ENCODE measurements at places on chromosomes 2 and 18.

DNA sequence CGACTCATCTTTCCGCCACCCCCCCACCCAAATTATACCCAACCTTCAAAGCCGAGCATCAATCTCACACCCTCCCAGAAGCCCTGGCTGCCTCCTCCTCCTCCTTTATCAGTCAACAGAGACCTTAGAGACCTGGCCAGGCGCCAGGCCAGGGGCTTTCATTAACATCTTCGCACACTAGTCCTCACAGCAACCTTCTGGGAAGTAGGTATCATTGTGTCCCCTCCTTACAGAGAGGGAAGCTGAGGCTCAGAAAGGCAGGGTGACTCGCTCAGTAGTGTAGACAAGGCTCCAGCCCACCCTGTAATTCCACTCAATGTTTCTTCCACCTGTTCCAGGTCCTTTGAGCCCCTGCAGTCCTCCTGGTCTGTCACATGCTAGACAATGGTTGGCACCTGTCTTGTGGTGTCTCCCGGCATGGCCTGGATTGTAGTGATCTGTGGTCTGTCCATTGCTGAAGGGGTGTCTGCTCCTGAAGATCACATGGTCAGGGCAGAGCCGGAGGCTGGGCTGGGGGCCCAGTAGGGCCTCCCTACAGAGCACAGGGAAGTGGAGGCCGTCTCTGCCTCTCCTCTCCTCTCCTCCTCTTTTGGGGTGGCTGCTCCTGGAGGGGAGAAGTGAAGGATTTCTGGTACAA, 36.0 kb downstream of the KLHL29 start:
- no peak for DNase-seq

DNA sequence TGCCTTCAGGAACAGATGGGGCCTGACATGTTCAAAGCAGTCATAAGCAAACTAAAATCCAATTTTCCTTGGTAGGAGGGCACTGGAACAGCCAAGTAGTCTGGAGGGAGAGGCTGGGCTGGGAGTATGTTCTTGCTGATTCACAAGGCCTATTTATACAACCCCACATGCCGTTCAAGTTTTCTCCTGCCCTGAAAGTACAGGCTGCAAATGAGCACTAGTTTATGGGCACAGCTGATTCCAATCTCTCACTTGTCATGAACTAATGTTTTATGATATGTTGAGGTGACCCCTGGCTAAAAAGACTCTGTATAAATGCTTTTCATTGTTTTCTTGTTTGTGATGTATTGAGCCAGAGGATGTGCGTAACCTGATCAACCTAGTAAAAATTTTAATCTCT, 183.4 kb upstream of the SRD5A2 start:
- no peak for DNase-seq

DNA sequence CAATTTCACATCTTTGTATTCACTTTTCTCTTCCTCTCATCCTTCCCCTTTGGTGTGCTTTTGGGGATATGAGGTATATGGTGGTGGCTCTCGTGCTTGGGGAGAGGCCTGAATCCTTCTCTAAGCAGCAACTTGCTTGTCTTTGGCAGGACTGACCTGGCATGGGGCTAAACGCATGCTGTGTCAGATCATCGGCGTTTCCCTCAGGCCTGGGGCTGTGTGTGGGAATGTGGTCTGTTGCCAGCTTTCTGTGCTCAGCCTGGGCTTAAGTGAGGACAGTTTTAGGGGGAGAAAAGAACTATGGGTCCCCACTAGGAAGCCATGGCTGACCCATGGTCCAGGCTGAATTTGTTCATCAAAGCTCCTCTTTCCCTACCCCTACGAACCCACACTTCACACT, 60.7 kb downstream of the TET3 start:
- no peak for DNase-seq

GRCh38 chr18:78477840-78478239, 501.8 kb upstream of the SALL3 start:
- DNase-seq = no peak

GRCh38 chr2:199997296-199997695, 41.9 kb downstream of the MAIP1 start:
- DNase-seq = no peak

DNA sequence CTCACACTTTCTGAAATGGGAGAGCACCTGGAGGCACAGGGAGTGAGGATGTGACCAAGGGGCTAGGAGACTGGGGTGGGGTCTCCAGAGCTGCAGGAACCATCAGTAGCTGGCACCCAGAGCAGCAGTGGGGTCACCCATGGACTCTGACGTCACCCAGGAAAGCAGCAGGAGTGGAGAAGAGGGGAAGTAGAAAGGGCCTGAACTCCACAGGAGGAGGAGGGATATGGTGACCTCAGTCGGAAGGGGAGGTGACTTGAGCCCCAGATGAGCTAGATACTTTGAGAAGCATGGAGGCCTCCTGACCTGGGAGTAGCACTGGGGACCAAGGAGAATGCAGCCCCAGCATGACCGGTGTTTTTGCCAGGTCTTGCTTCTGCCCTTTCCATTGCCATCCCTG, 8.8 kb downstream of the NMUR1 start:
- DNase-seq = no peak

DNA sequence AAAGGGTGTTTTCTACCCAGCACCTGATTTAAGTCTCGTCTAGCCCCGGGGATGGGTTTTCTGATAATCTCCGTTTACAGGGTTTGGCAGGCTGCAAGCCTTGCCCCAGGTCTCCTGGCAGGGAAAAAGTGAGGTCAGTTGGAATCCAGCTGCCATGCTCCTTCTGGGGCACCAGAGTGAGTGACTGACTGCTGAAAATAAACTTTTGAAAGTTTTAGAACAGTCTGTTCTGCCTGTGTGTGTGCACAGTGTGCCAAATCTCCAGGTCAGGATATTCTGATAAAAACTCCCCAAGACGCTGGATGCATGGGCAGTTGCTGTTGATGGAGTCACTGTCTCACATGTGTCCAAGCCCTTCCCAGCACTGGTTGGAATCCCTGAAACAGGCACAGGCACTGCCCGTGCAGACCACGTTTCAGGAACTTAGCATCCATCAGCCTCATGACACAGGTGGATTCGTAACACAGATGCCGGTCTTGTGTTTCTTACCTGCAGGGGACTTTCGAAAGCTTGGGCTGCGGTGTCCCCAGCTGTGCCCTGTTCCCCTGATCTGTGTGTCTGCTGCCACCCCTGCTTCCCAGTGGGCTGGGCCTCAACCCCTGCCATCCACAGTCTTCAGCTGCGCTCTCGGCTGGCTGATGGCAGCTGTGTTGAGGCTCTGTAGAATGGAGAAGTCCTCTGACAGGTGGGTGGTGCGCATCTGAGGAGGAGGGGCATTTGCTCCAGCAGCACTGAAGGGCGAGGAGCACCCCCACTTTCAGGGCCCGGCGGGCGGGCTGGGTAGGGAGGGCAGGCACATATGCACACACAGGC, 65.0 kb downstream of the SH3RF3 start:
- no peak for DNase-seq

GRCh38 chr2:54042897-54043620, 72.3 kb upstream of the PSME4 start:
- DNase-seq = no peak

DNA sequence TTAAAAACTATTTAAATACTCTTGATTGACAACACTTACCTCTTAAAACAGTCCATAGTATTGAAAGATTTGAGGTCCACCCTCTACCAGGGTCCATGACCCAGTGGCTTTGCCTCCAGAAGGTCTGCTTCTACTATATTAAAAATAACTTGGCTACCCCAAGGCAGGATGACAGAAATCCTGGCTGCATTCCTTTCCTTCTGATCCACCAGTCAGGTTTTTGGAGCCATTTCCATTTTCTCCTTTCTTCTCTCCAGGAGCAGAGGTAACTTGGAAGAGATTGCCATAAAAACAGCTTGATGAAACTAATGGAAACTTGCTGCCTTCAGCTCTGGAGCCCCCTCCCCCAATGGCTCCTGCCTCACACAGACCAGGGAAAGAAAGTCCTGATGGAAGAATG, 2.6 kb upstream of the FAM171B start:
- no peak for DNase-seq

DNA sequence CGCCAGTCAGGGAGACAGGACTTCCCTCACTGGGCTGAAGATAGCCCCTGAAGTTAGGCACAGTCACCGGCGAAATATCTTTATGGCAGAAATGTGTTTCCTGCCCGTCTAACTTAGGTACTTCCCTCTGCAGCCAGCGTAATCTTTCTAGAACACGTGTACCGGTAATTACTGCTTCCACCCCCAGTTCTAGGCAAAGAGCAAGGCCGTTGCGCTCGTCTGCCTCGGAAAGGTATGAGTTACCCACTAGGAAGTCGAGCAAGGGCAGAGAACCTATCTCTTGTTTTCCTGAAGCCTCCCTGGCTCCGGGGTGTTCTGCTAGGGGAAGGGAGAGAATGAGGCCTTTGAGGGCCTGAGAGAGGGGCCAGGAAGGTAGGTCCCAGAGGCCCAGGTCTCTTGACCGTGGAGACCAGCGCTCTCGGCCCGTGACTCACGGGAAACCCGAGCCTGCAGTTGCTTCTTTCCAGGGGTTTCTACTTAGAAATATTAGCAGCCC, 70.0 kb downstream of the TWSG1 start:
- DNase-seq = no peak

DNA sequence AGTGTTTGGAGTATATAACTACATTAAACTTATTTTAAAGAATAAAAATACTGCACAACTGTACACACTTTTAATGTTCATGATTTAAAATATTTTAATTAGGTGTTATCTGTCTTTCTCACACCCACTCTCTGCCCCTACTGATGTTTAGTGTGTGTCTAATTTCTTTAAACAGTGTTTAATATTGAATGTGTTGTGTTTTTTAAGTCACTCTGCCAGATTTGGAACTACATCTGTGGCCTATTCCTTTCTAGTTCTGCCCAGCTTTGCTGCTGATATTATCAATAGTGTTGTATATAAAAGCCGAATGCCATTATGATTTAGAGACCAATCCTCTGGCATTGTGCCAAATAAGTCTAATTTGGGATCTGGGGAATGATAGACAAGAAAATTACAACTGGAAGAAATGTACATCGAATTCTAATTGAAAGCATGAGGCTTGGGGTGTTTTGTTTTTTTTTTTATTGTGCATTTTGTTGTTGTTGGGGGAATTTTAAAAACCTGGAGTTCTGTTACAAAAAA, 398.0 kb downstream of the CPS1 start:
- no peak for DNase-seq

DNA sequence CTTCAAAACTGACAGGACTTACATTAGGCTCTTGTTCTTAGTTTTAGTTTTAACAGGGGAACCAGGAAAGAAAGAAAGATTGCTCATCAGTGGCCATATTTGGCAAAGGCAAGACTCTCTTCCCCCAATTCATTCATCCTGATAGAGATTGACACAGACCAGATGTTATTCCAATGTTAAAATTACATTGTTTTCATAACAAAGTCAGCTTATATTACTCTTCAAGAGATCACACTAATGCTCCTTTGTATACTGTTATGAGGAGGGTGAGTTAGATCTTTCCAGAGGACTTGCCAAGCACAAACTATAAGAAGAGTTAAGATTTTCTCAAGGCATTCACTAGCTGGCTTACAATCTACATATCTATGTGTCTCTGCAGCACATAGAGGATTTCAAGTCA, 252.1 kb downstream of the SLC8A1 start:
- DNase-seq = no peak

DNA sequence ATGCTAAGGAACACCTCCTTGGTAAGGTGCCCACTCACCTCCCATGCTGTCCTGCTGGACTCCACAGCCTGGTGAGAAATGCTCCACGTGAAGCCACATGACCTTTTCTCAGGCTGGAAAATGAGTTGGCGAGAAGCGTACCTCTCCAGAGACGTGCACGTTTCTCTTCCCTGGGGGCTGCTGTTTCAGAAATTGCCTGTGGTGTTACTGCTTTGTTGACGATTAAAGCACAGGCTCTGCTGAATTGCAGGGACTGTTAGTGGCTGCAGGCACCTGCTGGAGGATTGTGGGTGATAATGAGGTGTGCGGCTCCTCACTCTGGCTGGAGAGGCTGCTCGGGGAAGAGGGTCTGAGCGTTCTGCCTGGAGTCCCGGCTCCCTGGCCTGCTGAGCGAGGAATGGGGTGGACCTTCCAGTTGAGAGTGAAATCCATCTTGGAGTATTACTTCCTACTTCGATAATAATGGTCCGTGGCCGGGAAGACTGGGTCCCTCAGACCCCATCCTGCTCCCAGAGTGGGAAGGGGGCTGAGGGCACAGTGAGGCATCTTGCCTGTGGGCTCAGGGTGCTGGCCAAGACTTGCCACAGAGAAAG, 199.3 kb upstream of the HDAC4 start:
- DNase-seq = no peak

DNA sequence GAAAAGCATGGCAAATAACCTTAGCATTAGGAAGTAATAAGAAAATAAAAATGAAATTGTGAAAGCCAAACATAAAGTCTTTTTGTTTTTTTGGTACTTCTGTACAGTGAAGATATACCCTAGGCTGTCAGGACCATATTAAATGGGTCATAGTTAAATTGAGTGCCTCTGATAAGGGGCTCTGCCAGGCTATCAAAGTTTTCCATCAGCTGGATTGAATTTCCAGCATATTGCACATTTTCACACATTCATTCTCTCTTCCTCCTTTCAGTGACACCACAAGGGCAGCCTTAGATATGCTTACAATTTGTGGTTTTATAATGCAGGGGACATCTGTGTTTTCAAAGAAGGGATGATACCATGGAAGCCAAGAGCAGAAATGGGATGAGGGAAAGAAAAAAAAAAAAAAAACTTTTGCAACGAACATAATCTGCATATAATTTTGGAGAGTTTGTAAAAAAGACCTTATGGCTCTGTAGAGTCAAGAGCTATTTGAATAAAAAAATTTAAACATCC, 109.3 kb upstream of the LYPD1 start:
- no peak for DNase-seq

DNA sequence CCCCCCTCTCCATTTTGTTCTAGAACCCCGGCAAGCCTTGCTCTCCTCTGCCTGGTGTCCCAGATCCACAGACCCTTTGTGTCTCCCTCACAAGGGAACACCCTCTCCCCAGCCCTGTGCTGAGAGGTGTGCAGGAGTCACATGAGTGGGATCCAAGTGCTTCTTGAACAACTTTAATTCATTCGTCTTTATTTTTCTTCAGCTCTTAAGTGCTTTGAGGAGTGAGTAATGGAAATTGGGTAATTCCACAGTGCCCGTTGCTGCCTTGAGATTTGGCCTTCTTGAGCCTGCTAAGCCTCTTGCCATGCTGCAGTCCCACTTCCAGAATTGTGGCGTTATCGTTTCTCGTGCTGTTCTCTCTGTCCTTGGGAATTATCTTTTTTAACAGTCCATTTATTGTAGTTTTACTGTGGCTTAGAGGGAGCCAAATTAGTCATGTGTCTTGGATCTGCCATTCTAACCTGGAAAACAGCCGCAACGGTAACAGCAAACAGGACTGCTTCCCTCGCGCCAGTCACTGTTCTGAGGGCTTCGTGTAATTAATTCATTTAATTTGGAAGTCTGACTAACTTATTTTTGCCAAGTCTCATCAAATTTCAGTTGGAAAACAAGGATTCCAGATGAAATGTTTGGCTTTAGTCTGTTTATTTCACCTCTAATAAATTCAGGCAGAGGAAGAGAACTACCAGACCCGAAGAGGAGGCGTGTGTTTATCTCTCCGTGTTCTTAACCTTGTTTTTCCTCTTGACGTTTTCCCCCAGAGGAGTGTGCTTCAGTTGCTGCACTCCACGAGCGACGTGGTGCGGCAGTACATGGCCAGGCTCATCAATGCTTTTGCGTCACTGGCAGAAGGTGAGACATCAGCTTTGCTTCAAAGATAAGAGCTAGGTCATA, 72.0 kb downstream of the ARMC9 start:
- DNase-seq = no peak

GRCh38 chr18:21085579-21086166, 25.9 kb downstream of the ROCK1 start:
- DNase-seq = no peak
